ENCODE measurements at places on chromosomes 12 and 14. TPM values are rescaled to one million over a fixed set of nuclear protein-coding genes. Genes with fewer than 3 reads are reported as not detected.

GRCh38 chr14:24182110-24182882 lies 6.3 kb downstream of the IPO4 start:
- H3K27ac ChIP-seq, result no peak overlapping the region
- no peaks in the 10 kb centered on the region for H3K4me1 ChIP-seq
- peaks cover 52% of the 10 kb centered on the region for H3K36me3 ChIP-seq
- no peak for DNase-seq

KRT73 gene
- not detected for total RNA-seq

- no peak overlapping the region for H3K27ac ChIP-seq
- DNase-seq, result no peak
- H3K4me1 ChIP-seq, result peaks cover 10% of the 10 kb centered on the region
- no peaks in the 10 kb centered on the region for H3K27me3 ChIP-seq
- no peak overlapping the region for H3K4me3 ChIP-seq
- H3K36me3 ChIP-seq, result peaks cover 13% of the 10 kb centered on the region
Measured at GRCh38 chr12:62299617-62300016, 39.4 kb downstream of the USP15 start.

CLEC1B gene
- total RNA-seq, result not detected

DNA sequence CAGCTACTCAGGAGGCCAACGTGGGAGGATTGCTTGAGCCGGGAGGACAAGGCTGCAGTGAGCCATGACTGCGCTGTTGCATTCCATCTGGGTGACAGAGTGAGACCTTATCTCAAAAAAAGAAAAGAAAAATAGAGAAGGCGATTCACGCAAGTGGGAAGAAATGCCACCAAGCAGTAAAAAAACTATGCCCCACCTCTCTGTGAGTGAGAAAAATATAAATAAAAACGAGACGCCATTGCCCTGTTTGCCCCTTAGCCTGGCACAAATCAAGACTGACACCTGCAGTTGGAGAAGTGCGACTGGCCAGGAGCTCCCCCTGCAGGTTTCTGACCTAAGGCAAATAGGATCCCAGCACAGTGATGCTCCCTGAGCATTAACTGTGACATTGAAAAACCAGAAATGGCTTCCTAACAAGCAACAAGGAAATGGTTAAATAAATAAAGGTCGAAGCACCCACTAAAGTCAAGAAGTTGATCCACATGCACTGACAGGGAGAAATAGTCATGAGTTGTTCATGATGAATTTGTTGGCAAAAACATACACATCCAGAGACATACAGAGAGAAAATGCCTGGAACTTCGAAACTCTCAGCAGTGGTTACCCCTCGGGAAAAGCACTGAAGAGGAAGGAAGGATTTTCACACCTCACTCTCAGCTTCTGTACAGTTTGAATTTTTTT lies 21.1 kb downstream of the GSC start:
- H3K4me1 ChIP-seq, result no peaks in the 10 kb centered on the region
- no peak overlapping the region for H3K27ac ChIP-seq
- no peak for DNase-seq

DNA sequence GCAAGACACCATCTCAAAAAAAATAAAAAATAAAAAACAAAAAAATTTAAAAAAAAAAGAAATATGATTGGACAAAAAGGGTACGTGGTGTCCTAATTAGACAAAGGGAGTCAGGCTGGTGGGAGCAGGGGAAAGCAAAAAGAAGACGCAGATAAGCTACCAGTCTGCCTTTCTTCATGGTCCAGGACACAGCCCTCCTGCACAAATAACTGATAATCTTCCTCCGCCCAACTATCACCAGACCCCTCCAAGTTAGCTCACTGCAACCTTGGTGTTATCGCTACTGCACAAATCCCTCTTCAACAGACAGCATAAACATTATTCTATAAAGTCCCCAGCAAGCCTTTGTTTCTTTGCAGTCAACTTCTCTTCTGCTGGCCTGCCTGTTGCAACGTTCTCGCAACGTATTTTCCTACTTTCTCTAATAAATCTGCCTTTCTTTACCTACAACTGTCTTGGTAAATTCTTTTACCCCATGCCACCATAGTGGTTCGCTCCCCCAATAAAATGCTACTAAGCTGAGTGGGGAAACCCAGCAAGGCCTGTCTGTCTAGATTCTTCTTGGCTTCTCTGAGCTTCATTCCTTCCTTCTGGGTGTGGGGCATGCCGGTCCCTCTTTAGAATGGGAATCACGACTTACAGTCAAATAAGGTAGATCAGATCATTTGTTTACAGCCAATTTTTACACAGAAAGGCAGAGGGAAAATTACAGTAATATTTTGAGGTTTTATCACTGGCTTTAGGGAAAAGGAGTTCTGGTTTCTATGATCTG lies 14.6 kb upstream of the DNAL1 start:
- DNase-seq, result no peak
- H3K27ac ChIP-seq, result no peak overlapping the region
- H3K27me3 ChIP-seq, result no peaks in the 10 kb centered on the region
- peaks cover 8% of the 10 kb centered on the region for H3K4me1 ChIP-seq
- no peaks in the 10 kb centered on the region for H3K36me3 ChIP-seq

- H3K36me3 ChIP-seq, result no peaks in the 10 kb centered on the region
- no peak overlapping the region for H3K4me3 ChIP-seq
- H3K27ac ChIP-seq, result peak overlapping the region; percentile 2
- DNase-seq, result peak; percentile 62
- no peaks in the 10 kb centered on the region for H3K27me3 ChIP-seq
Measured at GRCh38 chr12:46450279-46450748, 77.7 kb upstream of the SLC38A2 start.

- H3K27ac ChIP-seq, result no peak overlapping the region
- no peaks in the 10 kb centered on the region for H3K27me3 ChIP-seq
- no peak overlapping the region for H3K4me3 ChIP-seq
- no peaks in the 10 kb centered on the region for H3K4me1 ChIP-seq
Measured at GRCh38 chr14:34935488-34935887, 47.3 kb upstream of the SRP54 start.

ACVRL1 gene
- 81.4 TPM for total RNA-seq

LBHD2 gene
- not detected for total RNA-seq

DNA sequence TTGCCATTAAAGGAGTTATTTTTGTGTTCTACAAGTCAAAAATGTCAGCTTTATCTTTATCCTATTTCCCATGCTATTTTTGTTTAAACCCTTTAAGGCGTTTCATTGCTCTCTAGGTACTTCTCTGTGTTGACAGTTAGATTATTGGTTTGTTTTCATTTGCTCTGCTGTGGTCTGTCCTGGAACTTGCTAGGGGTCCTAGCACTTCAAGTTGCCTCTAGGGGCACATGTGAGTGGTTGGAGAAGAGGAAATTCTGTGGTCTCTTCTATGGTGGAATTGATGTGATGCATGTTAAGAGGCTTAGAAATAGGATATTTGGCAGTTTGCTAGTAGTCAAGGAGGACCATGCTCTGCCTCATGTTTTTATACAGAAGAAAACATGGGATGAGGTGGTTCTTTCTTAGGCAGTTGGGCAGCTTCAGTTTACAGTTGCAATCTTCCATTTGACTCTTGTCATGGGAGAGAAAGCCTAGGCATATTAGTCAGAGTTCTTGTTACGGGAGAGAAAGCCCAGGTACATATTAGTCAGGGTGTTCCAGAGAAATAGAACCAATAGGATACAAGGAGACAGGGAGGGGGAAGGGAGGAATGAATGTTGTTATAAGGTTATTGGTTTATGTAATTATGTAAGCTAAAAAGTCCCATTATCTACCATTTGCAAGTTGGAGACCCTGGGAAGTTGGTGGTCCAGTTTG lies 14.4 kb downstream of the TTLL5 start:
- no peaks in the 10 kb centered on the region for H3K27me3 ChIP-seq
- no peaks in the 10 kb centered on the region for H3K36me3 ChIP-seq
- H3K27ac ChIP-seq, result no peak overlapping the region
- no peak for DNase-seq
- H3K4me1 ChIP-seq, result no peaks in the 10 kb centered on the region
- H3K4me3 ChIP-seq, result no peak overlapping the region

DNA sequence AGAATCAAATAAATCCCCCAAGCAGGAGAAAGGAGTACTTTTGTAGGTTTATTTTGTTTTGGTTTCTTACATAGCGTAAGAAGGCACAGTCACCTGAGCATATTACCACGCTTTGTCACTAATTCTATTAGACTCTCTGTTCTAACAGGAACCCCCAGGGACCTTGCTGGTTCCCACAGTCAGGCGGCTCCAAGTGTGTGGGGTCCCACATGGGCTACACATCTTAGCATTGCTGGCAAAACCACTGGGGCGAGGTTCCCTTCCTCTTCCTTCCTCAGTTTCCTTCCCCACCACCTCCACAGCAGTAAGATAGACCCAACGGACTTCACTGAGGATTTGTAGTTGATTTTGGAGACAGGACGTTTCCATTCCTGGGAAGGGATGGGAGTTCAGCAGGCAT lies 49.1 kb downstream of the TMEM132C start:
- no peak overlapping the region for H3K27ac ChIP-seq
- H3K27me3 ChIP-seq, result no peaks in the 10 kb centered on the region
- no peak for DNase-seq
- no peaks in the 10 kb centered on the region for H3K4me1 ChIP-seq
- H3K36me3 ChIP-seq, result no peaks in the 10 kb centered on the region
- no peak overlapping the region for H3K4me3 ChIP-seq

GRCh38 chr12:90287585-90287984 lies 578.9 kb upstream of the ATP2B1 start:
- no peaks in the 10 kb centered on the region for H3K4me1 ChIP-seq
- H3K36me3 ChIP-seq, result no peaks in the 10 kb centered on the region
- no peaks in the 10 kb centered on the region for H3K27me3 ChIP-seq
- H3K27ac ChIP-seq, result no peak overlapping the region
- no peak for DNase-seq

FBRSL1 gene
- 22.5 TPM for total RNA-seq

- H3K4me1 ChIP-seq, result no peaks in the 10 kb centered on the region
- no peaks in the 10 kb centered on the region for H3K27me3 ChIP-seq
- H3K27ac ChIP-seq, result no peak overlapping the region
- H3K36me3 ChIP-seq, result no peaks in the 10 kb centered on the region
- DNase-seq, result no peak
Measured at GRCh38 chr12:131222329-131223139, 268.8 kb downstream of the ADGRD1 start.

- H3K27me3 ChIP-seq, result no peaks in the 10 kb centered on the region
- no peaks in the 10 kb centered on the region for H3K4me1 ChIP-seq
- H3K4me3 ChIP-seq, result no peak overlapping the region
- DNase-seq, result no peak
- H3K27ac ChIP-seq, result no peak overlapping the region
Measured at GRCh38 chr14:47662466-47662865, 12.9 kb downstream of the MDGA2 start.

DNA sequence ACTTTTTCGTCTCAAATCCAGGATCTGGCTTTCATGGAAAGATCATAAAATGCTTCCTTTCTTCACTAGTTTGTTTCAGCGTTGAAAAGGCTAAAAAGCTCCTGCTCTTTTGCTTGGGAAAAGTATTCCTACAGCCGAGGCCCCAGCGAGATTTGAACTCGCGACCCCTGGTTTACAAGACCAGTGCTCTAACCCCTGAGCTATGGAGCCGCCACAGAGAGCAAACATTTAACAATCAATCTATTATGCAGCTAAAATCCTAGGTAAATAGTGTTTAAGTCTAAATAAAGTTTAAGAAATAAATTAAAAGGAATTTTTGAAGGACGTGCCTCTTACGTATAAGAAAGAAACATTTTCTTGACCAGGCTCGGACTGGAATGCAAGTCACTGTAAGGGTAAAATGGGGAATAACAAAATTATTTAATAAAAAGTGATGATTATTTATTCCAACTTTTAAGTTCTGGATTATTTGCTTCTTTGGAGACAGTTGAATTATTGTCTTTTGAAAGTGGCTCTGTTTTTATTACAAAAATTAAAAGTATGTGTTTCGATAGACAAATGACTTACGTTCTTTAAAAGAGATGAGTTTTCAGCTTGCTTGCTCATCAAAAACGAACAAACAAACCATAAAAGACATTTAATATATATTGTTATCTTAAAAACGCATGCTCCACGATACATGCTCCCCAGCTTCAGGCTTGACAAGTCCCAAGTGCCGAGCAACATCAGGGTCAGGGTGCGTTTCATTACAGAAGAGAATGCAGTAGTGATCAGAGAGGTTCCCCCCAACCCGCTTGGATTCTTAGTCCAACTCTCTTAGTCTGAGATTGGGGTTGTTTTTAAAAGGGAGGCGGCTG lies 10.2 kb downstream of the OR6S1 start:
- no peak overlapping the region for H3K27ac ChIP-seq
- no peak for DNase-seq
- peaks cover 19% of the 10 kb centered on the region for H3K4me1 ChIP-seq
- H3K4me3 ChIP-seq, result peak overlapping the region; percentile 68
- no peaks in the 10 kb centered on the region for H3K36me3 ChIP-seq
- no peaks in the 10 kb centered on the region for H3K27me3 ChIP-seq

Measured in thoracic aorta (tissue), 2 donors.